ENCODE measurements at places on chromosomes 16 and 17. TPM values are rescaled to one million over a fixed set of nuclear protein-coding genes. Genes with fewer than 3 reads are reported as not detected.

Gene GLP2R
- 0.08 TPM for total RNA-seq

Gene LITAFD
- total RNA-seq: not detected

Gene TEKT1
- not detected for total RNA-seq

Gene KCNJ16
- not detected for total RNA-seq

DNA sequence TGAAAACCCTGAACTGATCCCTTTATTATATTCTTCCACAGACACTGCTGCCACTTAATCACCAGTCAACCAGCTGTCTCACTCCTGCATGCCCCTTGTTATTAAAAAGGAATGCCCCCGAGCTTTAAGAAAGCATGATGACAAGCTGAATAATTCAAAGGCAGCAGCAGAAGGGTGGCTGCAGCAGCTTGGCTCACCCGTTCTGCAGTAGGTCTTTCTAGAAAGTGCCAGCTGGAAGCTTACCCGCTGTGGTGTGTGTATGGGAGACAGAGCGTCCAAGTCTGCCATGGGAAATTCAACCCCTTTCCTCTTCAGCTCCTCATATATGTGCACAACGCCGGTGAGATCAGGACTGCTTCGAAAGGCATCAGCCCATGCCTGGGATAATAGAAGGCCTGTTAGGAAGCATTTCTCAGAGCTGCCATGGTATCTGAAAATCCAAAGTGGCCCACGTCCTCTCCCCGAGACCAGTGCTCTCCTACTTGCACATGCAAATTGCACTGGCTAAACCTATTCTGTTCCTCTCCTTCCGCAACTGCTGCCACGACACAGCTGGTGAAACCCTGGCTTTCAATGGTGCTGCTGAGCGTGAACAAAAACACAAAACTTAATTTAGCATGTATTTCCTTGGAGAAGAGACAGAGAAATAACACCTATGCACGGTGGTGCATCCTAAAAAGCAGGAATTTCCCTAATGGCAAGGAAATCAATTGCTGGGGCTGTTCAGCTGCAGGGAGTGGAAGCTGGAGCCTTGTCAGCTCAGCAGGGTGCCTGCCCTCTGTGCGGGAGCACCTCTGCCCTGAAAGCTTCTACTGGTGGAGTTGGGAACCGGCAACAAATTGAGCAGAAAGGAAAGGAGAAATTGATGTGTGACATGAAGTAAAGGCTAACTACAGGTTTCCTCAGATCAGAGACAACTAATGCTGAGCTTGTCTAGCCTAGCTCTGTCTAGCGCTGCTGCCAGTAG, 47.9 kb upstream of the SREBF1 start:
- DNase-seq: no peak

DNA sequence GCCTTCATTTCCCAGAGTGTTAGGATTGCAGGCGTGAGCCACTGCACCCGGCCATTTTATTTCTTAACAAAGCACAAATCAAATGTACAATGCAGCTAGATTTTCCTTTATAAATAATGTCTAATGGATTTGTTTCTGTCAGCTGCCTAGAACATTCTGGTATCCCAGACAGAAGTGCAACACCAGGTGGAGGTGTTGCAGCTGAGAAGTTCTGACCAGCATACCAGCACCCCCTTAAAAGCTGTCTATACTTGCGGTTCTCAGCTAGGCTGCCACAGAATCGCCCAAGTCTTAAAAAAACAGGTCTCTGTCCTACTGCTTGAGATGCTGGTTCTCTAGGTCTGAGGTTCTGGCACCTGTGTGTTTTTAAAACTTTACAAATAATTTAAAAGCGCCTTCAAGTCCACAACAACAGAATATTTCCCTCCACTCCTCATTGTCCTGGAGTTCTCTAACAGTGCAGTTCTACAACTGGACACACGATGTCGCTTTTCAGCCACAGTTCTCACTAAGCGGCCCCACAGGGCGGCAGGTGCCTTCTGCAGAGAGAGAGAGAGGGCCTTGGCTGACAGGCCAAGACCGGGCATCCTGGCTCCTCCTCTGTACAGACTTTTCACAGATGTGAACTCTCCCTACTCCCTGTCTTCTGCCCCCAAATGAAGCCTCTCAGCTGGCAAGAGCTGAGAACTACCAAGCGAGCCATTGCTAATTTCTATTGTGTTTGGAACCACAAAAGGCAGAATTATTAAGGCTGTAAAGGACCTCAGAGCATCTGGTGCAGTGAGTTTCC, 32.6 kb upstream of the MEOX1 start:
- peak; percentile 39 for DNase-seq

- no peak for DNase-seq
These were observed 25.0 kb downstream of the SGSH start for GRCh38 chr17:80195141-80195540.

- DNase-seq: no peak
These were observed 50.5 kb downstream of the COTL1 start for GRCh38 chr16:84567286-84567962.

DNA sequence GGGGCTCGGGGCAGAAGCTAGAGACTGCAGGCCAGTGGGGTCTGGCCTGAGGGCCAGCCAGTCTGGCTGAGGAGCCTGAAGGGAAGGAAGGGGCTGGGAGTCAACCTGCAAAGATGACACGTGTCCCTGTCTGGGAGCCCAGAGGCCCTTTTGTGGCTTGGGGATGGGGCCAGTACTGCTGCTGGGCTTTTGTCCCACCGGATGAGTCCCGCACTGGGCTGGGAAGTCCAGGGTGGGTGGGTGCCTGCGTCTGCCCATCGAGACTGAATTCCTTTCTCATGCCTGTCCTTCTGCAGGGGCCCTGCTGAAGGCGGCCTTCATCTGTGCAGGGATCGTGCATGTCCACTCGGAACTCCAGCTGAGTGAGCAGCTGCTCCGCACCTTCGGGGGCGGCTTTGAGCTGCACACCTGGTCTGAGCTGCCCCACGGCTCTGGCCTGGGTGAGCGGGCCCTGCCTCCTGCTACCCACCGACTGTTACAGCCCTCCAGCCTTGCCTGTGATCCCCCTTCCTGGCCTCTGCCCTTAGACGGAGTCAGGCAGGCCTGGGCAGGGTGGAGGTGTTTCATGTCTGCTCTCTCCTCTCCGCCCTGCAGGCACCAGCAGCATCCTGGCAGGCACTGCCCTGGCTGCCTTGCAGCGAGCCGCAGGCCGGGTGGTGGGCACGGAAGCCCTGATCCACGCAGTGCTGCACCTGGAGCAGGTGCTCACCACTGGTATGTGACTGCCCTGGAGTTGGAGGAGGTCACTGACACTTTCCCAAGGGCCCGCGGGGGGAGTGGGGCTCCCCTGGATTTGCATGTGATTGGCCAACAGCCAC, 20.9 kb downstream of the FCSK start:
- no peak for DNase-seq

Gene C16orf46
- 1.2 TPM for total RNA-seq

- no peak for DNase-seq
These were observed 157.0 kb downstream of the C16orf95 start for GRCh38 chr16:87160234-87160636.

DNA sequence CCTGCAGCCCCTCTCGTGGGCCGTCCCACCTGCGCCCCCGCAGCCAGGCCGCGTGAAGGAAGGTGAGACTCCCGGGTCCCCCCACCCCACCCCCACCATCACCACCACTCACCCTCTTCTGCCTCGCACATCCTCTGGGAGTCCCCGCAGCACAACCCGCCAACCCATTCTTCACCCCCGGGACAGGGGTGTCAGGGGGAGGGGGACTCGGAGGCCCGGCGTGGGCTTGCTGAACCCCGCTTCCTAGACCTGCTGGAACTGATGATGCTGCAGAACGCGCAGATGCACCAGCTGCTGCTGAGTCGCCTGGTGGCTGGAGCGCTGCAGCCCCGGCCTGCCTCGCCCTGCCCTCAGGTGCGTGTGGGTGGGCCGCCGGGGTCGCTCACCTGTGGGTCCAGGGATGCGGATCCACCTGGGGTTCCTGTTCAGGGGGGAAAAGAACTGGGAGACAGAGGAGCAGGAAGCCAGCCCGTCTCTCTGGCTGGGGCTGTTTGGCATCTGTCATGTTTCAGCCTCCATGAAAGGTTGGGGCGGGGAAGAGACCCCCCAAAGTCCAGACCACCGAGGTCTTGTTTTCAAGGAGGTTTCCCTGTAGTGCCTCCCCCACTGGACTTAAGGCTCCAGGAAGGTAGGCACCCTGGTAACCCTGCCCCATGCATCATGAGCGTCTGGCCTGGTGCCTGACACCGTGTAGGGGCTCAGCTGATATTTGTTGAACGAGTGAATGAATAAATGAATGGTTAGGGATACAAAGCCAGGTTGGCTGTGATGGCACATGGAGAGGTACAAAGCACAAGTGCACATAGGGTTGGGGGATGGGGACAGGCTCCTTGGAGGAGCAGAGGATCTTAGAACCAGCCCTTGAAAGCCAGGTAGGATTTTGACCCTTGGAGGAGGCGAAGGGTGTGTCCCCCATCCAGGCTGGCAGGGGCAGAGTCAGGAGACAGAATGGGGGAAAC, 849 bp downstream of the PRR29 start:
- no peak for DNase-seq

Gene NOS2
- 0.08 TPM for total RNA-seq

GRCh38 chr16:59886021-59886420, 1151.9 kb upstream of the GOT2 start:
- DNase-seq: no peak

Gene TRIM72
- total RNA-seq: 0.08 TPM

DNA sequence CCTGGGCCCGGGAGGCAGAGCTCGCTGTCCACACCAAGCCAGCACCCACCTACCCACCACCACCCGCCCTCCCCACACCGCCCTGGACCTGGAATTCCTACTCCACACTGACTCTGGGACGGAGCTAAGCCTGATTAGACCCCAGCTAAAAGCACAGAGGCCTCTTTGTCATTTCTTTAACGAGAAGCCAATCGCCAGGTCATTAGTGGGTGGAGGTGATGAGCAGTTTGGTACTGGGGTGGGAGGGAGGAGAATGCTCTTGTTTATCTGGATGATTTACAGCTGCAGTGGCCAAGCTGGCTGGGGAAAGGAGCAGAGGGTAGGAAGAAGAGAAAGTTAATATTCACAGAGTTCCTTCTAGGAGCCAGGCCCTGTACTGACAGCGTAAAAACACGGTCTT, 6.0 kb upstream of the BHLHA9 start:
- DNase-seq: no peak

Gene NPIPB6
- 1.3 TPM for total RNA-seq

DNA sequence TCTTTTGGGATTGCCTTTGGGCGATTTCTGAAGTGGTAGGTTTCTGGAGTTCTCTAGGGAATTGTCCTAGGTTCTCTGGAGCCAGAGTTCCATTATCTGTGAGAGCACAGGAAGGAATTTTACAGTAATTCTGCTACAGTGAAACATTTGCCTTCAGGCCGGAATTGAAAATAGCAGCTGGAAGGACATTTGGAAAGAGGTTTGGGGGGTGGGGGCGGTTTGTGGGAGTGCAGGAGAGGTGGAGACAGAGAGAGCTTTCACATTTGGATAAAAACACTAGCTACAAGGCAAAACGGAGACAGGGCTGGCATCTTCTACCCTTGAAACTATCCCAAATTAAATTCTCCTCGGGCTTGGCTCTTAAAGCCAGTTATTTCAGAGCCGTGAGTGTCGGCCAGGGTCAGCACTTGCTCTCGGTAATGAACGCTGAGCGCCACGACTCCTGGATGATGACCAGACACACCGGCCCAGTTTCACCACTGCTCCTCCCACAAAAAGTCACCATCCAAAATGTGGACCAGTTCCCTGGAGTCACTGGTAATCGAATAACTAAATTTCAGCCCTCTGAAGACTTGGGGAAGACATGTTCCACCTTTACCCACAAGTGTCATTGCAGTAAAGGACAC, 67.7 kb upstream of the TANC2 start:
- DNase-seq: no peak

- DNase-seq: no peak
These were observed 913 bp upstream of the KRT16 start for GRCh38 chr17:41613277-41614082.

- no peak for DNase-seq
These were observed 2.7 kb upstream of the PRSS41 start for GRCh38 chr16:2795395-2796143.
